ENCODE measurements at places on chromosomes 5 and 9.

- DNase-seq, result peak; percentile 88
Observed at GRCh38 chr5:150778517-150779396, at the start of gene SMIM3. Gene SMIM3, plus strand, starts transcription at chr5:150778757. Its CDS starts 16,684 bp downstream, at chr5:150795441.

GRCh38 chr5:172859966-172860365 is 25.9 kb downstream of the ERGIC1 start:
- no peak for DNase-seq

GRCh38 chr5:61327760-61328753 is 4.0 kb upstream of the ZSWIM6 start:
- peak; percentile 96 for DNase-seq

DNA sequence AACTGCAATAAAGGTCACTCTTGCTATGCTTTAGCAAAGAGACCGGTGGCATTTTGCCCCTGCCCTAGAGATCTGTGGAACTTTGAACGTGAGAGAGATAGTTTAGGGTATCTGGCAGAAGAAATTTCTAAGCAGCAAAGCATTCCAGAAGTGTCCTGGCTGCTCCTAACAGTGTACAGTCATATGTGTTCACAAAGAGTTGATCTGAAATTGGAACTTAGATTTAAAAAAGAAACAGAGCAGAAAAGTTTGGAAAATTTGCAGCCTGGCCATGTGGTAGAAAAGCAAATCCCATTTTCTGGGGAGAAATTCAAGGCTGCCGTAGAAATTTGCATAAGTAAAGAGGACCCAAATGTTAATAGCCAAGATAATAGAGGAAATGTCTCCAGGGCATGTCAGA is 169.2 kb downstream of the FGF1 start:
- no peak for DNase-seq

GRCh38 chr9:88587885-88588649 is 53.1 kb downstream of the NXNL2 start:
- DNase-seq, result no peak

DNA sequence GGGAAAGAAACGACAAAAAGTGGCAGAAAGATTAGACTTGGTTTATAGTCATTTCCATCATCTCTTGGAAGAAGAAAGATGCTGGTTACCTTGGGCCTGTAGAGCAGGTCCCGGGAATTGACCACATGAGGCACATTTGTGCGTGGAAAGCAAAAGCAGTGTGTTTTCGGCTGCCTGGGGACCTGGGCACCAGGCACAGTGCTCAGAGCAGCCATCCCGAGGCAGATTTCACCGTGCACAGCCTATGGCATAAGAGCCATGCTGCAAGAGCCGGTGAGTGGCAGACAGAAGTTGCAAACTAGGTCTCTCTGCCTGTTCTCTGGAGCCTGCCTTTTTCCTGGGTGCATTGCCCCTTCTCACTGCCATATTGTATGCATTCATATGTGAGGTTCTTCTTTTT is 77.0 kb downstream of the ICE1 start:
- DNase-seq, result no peak

DNA sequence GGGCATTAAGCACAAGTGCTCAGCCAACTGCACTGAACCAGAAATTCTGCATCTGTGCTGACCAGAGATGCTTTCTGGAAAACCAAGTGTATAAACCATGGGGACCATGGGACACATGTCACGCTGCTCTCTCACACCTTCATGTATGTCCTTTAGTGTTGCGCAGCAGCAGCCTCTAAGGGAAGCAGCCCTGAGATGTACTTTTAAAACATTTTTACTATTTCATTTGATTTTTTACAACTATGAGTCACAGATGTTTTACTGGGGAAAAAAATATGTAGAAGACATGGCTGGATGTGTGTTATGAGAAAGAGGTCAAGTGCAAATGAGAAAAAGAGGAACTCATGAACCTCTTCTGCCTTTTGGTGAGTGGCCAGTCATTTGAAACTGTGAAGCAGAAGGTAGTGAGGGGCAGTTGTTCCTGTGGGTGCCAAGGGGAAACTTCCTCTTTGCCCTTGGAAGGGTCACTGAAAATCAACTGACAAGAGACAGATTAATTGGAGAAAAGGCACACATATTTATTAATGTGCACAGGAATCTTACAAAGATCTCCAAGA is 31.4 kb upstream of the SYK start:
- no peak for DNase-seq

All from mesenchymal stem cell (in vitro differentiated cells and primary cell).